ENCODE measurements at places on chromosomes 5 and 9.

GRCh38 chr5:155620821-155621410 is 607.4 kb downstream of the KIF4B start:
- no peak for DNase-seq

GRCh38 chr5:112418659-112419163 is 366 bp downstream of the EPB41L4A start:
- peak; percentile 8 for DNase-seq

- DNase-seq, result no peak
These were observed 48.9 kb downstream of the NUDT12 start for GRCh38 chr5:103513701-103514100.

- peak; percentile 61 for DNase-seq
These were observed 324.4 kb downstream of the ENC1 start for GRCh38 chr5:74316064-74316603.

GRCh38 chr9:114763220-114763619 is 42.6 kb downstream of the TNFSF15 start:
- DNase-seq, result no peak

- DNase-seq, result no peak
These were observed 609.8 kb downstream of the PTPRD start for GRCh38 chr9:10003047-10003446.

GRCh38 chr9:75891277-75891741 is 836 bp downstream of the PCSK5 start:
- no peak for DNase-seq

GRCh38 chr5:135089912-135090311 is 55.9 kb upstream of the PITX1 start:
- DNase-seq, result no peak

DNA sequence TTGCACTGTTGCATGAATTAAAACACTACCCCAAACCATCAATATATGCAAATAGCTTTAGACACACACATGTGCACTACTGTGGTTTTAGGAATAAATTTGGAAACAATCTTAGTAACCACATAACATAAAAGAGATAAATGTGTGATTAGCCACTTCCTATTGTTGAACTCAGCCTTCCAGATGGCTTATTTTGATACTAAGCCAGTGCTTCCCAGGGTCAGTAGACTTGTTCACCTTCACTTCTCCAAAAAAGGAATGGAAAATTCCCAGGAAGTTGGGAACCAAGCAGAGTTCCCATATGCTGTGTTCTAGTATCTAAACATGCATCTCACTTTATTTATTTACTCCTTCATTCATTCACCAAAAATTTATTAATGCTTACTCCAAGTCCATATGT is 47.8 kb downstream of the SVEP1 start:
- no peak for DNase-seq

- DNase-seq, result peak; percentile 35
These were observed 988.3 kb downstream of the DTWD2 start for GRCh38 chr5:117999939-118000549.

GRCh38 chr9:137459152-137459600 is at the start of gene NSMF:
Gene NSMF (minus strand): TSS chr9:137459334. CDS start chr9:137459102, 232 bp downstream.
- DNase-seq, result peak; percentile 94

DNA sequence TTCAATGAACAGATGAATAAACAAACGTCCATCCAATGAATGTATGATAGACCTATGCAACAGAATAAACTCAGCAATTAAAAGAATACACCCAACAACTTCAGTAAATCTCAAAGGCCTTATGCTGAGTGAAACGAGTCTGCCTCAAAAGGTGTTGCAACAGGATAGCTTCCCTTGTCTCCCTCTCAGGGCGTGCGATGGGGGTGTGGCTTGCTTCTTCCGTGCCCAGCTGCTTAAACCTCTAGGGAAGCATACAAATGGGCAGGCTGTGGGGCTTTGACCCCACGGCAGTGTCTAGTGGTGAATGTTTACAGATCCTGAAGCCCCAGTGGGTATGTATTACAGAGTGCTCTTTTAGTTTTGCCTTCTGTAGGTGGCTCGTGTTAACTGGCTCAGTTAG is 87.0 kb upstream of the CCL21 start:
- no peak for DNase-seq

- DNase-seq, result no peak
These were observed 106.4 kb upstream of the ASTN2 start for GRCh38 chr9:117521293-117521692.

- DNase-seq, result no peak
These were observed 533.8 kb upstream of the CLINT1 start for GRCh38 chr5:158392753-158393152.

- no peak for DNase-seq
These were observed 260.7 kb downstream of the CHSY3 start for GRCh38 chr5:130164966-130165365.

- DNase-seq, result no peak
These were observed 9.8 kb downstream of the OCLN start for GRCh38 chr5:69502367-69502766.

GRCh38 chr5:148760945-148761638 is 65.3 kb upstream of the ADRB2 start:
- DNase-seq, result peak; percentile 77

- peak; percentile 64 for DNase-seq
These were observed 161.9 kb downstream of the ARSB start for GRCh38 chr5:78823196-78823595.

All from GM12865 (cell line).